ENCODE measurements at places on chromosomes 6 and 20. TPM values are rescaled to one million over a fixed set of nuclear protein-coding genes. Genes with fewer than 3 reads are reported as not detected.

- H3K27ac ChIP-seq, result no peak overlapping the region
- H3K4me3 ChIP-seq, result no peak overlapping the region
- H3K4me1 ChIP-seq, result no peaks in the 10 kb centered on the region
- no peak for DNase-seq
Observed at GRCh38 chr20:48246061-48246790, 460.9 kb upstream of the SULF2 start.

DNA sequence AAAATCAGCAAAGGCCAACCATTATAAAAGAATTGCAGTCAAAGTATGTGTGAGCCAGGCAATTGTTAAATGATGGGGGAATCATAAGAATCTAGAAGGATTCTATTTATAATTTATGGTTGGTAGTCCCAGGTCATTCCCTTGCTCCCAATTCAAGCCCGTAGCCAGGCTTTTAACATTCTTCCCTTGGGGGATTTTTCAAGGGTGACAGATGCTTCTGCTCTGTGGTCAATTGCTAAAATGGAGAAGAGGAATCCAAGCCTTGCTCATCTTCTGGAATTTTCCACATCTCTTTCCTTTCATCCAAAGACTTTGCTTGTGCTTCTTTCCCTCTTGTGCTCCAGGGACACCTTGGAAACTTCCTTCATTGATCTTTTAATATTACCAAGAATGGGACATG, 18.0 kb upstream of the BCAS1 start:
- H3K27me3 ChIP-seq, result no peaks in the 10 kb centered on the region
- no peaks in the 10 kb centered on the region for H3K36me3 ChIP-seq
- DNase-seq, result peak; percentile 50
- H3K4me1 ChIP-seq, result no peaks in the 10 kb centered on the region
- H3K4me3 ChIP-seq, result no peak overlapping the region

GRCh38 chr6:74439123-74439811, 743.3 kb downstream of the CD109 start:
- no peaks in the 10 kb centered on the region for H3K27me3 ChIP-seq
- no peak overlapping the region for H3K27ac ChIP-seq
- DNase-seq, result no peak
- no peaks in the 10 kb centered on the region for H3K4me1 ChIP-seq
- H3K36me3 ChIP-seq, result no peaks in the 10 kb centered on the region

GRCh38 chr6:7441048-7441775, 51.6 kb downstream of the RIOK1 start:
- DNase-seq, result no peak
- peak overlapping the region; percentile 55 for H3K27ac ChIP-seq
- H3K4me3 ChIP-seq, result no peak overlapping the region
- no peaks in the 10 kb centered on the region for H3K36me3 ChIP-seq
- H3K27me3 ChIP-seq, result no peaks in the 10 kb centered on the region

GRCh38 chr6:157181649-157182048, 141.7 kb downstream of the TMEM242 start:
- H3K4me1 ChIP-seq, result no peaks in the 10 kb centered on the region
- no peak overlapping the region for H3K27ac ChIP-seq
- H3K27me3 ChIP-seq, result no peaks in the 10 kb centered on the region
- H3K36me3 ChIP-seq, result peaks cover 17% of the 10 kb centered on the region
- DNase-seq, result no peak
- H3K4me3 ChIP-seq, result no peak overlapping the region

- no peaks in the 10 kb centered on the region for H3K27me3 ChIP-seq
- no peaks in the 10 kb centered on the region for H3K4me1 ChIP-seq
- no peak overlapping the region for H3K4me3 ChIP-seq
- H3K36me3 ChIP-seq, result no peaks in the 10 kb centered on the region
- no peak for DNase-seq
Observed at GRCh38 chr20:15267935-15268334, 930.5 kb upstream of the FLRT3 start.

- H3K36me3 ChIP-seq, result no peaks in the 10 kb centered on the region
- no peaks in the 10 kb centered on the region for H3K4me1 ChIP-seq
- no peak overlapping the region for H3K27ac ChIP-seq
- H3K4me3 ChIP-seq, result no peak overlapping the region
- DNase-seq, result no peak
Observed at GRCh38 chr6:34829137-34829536, 37.3 kb downstream of the BLTP3A start.

GRCh38 chr6:132131758-132132157, 180.6 kb upstream of the CCN2 start:
- DNase-seq, result peak; percentile 99
- H3K27me3 ChIP-seq, result no peaks in the 10 kb centered on the region
- H3K4me1 ChIP-seq, result peaks cover 32% of the 10 kb centered on the region
- H3K27ac ChIP-seq, result peak overlapping the region; percentile 96

DNA sequence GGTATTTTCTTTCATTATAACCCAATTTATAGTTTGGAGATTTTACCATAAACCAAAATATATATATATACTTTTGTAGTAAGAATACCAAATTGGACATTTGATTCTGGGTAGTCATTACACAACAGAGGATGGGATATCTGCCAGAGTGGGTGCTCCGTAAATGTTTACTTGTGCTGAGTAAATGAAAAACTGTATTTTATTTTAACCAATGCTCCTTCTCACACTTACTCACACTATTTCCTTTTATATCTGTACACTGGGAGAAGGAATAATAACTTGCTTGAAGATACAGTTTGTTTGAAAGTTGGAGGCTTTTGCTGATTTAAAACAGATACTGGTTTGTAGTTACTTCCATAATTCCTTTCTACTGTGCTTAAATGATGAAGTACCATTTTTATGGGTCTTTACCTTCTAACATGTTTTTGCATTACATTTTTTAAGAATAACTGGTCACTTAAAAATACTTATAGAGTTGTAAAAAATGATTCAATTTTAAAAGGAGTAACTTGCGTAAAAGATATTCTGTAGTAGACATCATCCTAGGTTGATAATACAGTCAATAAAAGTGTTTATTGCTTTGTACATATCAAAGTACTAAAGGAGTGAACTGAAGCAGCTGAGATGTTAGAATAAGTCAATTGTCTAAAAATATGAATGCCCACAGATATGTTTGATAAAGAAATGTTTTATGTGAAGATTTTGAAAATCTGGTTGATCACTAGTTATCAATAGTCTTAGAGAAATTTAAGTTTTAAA, 411.7 kb downstream of the UTRN start:
- H3K27ac ChIP-seq, result no peak overlapping the region
- no peaks in the 10 kb centered on the region for H3K4me1 ChIP-seq
- H3K4me3 ChIP-seq, result no peak overlapping the region
- H3K36me3 ChIP-seq, result no peaks in the 10 kb centered on the region
- DNase-seq, result no peak

DNA sequence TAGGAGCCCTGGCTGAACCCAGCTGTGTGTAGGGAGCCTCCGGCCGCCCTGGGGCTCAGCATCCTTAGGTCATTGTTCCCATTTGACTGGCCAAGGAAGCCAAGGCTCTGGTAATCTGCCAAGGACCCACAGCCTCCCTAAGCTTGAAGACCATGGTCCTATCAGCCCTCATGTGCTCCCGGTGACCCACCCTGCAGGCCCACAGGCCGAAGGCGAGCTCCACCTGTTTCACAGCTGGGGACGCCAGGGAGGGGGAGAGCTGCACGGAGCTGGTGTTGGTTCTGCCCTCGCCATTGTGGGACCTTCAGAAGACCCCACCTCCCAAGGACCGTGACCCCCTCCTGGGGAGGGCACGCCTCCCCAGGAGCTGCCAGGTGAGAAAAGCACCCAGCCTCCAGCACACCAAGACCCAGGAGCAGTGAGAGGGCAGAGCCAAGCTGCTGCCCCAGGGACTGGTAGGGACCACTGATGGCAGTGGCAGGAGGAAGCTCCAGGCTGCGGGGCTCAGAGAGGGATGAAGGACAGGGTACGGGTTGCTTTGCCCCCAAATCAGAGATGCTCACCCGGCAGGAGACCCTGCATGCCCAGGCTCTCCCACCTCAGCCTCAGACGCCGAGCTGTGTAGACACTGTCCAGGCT, 30.7 kb upstream of the MRGBP start:
- DNase-seq, result no peak
- H3K4me3 ChIP-seq, result no peak overlapping the region
- H3K4me1 ChIP-seq, result peaks cover 9% of the 10 kb centered on the region
- peaks cover 6% of the 10 kb centered on the region for H3K27me3 ChIP-seq
- no peak overlapping the region for H3K27ac ChIP-seq
- H3K36me3 ChIP-seq, result no peaks in the 10 kb centered on the region

DNA sequence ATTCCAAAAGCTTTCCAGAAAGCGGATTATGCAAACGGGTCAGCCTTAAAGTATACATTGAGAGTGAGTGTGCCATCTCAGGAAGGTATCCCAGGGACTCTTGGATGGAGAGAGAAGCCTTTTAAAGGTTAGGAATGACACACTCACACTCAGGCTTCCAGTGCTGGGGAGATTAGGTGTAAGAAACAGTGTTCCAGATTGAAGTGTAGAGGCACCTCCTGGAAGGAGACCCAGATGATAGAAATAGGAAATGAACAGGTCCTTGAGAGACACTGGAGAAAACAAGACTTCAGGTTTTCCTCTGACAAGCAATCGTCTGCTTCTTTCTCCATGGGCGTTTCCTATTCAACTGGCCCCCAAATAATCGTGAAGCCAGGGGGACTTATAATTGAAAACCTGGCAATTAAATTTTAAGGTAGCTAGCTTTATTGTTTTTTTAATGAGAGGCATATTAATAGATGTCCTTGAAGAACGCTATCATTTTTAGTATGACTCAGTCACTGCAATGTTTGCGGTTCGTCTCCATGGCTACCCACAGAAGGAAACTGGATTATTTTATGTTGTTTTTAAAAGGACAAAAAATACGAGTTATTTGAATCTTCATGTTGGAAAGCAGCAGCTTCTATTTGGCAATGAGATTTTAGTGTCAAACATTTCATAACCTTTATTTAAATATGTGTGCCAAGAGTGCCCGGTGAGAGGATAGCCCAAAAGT, 85.3 kb downstream of the TRMT6 start:
- no peaks in the 10 kb centered on the region for H3K27me3 ChIP-seq
- peaks cover 26% of the 10 kb centered on the region for H3K4me1 ChIP-seq
- no peak overlapping the region for H3K4me3 ChIP-seq
- H3K27ac ChIP-seq, result peak overlapping the region; percentile 22
- peak; percentile 60 for DNase-seq

DNA sequence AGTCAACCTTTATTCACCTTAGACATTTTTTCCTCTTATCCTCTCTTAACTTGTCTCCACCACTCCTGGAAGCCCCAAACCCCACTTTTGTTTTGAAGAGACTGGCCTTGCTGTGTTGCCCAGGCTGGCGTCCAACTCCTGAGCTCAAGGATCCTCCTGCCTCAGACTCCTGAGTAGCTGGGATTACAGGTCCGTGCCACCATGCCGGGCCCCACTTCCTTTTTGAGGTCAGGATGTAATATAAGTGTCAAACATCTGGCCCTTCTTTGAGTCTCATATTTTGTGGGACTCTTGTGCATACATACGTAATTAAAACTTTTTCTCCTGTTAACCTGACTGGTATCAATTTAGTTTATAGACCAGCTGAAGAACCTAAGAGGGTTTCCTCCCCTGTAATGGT, 1.4 kb upstream of the CDK19 start:
- no peak for DNase-seq
- H3K4me3 ChIP-seq, result no peak overlapping the region
- peaks cover 9% of the 10 kb centered on the region for H3K4me1 ChIP-seq
- H3K27me3 ChIP-seq, result no peaks in the 10 kb centered on the region
- H3K27ac ChIP-seq, result no peak overlapping the region
- no peaks in the 10 kb centered on the region for H3K36me3 ChIP-seq

GRCh38 chr6:164296411-164296810, 881.9 kb downstream of the QKI start:
- peak; percentile 22 for DNase-seq
- H3K36me3 ChIP-seq, result no peaks in the 10 kb centered on the region

DNA sequence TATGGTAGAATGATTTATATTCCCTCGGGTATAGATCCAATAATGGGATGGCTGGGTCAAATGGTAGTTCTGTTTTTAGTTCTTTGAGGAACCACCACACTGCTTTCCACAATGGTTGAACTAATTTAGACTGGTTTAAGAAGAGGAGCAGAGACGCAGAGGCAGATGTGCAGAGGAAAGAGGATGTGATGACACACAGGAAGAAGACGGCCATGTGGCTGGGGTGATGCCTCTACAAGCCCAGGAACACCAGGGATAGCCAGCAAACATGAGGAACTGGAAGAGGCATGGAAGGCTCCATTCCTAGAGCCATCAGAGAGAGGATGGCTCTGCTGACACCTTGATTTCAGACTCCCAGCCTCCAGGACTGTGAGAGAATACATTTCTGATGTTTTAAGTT, 218.3 kb upstream of the DTNBP1 start:
- H3K36me3 ChIP-seq, result no peaks in the 10 kb centered on the region
- no peak overlapping the region for H3K4me3 ChIP-seq
- no peak overlapping the region for H3K27ac ChIP-seq
- DNase-seq, result no peak

The AIF1 gene
- total RNA-seq, result not detected

The IMPG1 gene
- total RNA-seq, result not detected

The RBPJL gene
- total RNA-seq, result not detected

The ABCF1 gene
- 60.3 TPM for total RNA-seq

The TP53TG5 gene
- total RNA-seq, result not detected

The CFAP61 gene
- not detected for total RNA-seq

The AP5S1 gene
- total RNA-seq, result 12.6 TPM

The FOXF2 gene
- total RNA-seq, result 0.61 TPM

The ADA gene
- total RNA-seq, result 68.5 TPM

The GGTLC1 gene
- not detected for total RNA-seq

The ANGPT4 gene
- total RNA-seq, result 0.12 TPM

The LRRC73 gene
- total RNA-seq, result 0.31 TPM

The MCHR2 gene
- total RNA-seq, result not detected

The IRAK1BP1 gene
- total RNA-seq, result 3.7 TPM

The KIFC1 gene
- 4.2 TPM for total RNA-seq
